Small intestine (tissue), 16 donors: ENCODE measurements at places on chromosomes 16 and 17.

GRCh38 chr16:89641458-89642119 is 15.9 kb downstream of the CHMP1A start:
- H3K27ac ChIP-seq, result no peak overlapping the region
- peaks cover 18% of the 10 kb centered on the region for H3K36me3 ChIP-seq
- H3K4me3 ChIP-seq, result no peak overlapping the region
- H3K4me1 ChIP-seq, result peaks cover 3% of the 10 kb centered on the region
- no peaks in the 10 kb centered on the region for H3K27me3 ChIP-seq

DNA sequence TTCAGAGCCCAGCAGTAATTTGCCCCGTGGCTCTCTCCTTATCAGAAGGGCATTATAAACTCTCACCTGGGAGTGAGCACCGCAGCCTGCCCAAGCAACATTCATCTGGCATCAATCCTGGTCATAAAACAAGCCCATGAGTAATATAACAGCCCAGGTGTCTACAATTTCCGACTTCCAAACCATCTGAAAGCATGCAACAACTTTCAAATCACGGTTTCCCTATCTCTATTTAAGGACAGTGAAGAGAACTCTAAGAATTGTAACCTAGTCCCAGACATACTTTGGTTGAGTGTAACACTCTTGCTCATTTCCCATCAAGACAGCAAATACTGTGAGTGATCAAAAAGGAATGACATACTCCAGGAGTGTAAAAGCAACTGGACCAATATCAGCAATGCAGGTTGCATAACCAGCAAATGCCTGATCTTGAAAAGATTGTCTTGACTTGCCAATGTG is 487.4 kb upstream of the SOX9 start:
- H3K4me3 ChIP-seq, result no peak overlapping the region
- peaks cover 6% of the 10 kb centered on the region for H3K4me1 ChIP-seq
- no peaks in the 10 kb centered on the region for H3K27me3 ChIP-seq

- H3K27me3 ChIP-seq, result no peaks in the 10 kb centered on the region
- no peaks in the 10 kb centered on the region for H3K36me3 ChIP-seq
- H3K4me3 ChIP-seq, result no peak overlapping the region
- DNase-seq, result no peak
- H3K27ac ChIP-seq, result no peak overlapping the region
- H3K4me1 ChIP-seq, result peaks cover 5% of the 10 kb centered on the region
Measured at GRCh38 chr17:38970804-38971203, 3.6 kb upstream of the FBXO47 start.

DNA sequence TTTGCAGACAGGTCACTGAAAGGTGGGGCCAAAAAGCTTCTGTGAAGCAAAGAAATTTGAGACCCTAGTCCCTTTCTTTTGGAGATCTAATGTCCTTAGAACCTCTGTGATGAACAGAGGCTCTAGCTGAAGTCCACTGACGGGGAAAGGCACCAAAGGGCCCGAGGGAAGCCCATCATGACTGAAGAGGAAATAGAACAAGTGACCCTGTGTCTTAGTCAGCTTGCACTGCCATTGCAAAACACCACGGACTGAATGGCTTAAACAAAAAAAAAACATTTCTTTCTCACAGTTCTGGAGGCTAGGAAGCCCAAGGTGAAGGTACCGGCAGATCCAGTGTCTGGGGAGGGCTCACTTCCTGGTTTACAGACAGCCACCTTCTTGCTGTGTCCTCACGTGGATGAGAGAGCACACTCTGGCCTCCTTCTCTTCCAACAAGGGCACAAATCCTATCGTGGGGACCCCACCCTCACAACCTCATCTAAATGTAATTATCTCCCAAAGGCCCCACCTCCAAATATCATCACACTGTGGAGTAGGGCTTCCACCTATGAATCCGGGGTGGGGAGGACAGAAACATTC is 24.3 kb upstream of the ASGR2 start:
- H3K27ac ChIP-seq, result no peak overlapping the region
- H3K4me1 ChIP-seq, result peaks cover 8% of the 10 kb centered on the region
- H3K36me3 ChIP-seq, result no peaks in the 10 kb centered on the region
- H3K27me3 ChIP-seq, result no peaks in the 10 kb centered on the region
- H3K4me3 ChIP-seq, result no peak overlapping the region

DNA sequence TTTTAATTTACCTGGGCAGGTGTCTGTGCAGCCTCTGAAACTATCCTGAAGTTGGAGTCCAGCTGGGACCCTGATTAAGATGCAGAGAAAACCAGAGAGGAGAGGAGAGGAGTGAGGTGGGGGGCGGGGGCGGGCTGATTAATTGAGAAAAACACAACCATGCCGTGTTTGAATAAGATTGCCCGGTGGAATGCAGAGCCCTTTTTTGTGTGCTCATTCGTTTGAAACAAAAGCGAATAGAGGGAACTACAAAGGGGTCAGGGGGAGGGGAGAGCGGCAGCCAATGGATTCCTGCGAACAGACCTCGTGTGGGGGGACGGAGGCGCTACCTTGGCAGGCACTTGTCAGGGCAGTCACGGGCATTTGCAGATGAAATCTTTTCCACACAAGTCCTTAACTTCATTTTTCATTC is 355.8 kb downstream of the SOX9 start:
- peaks cover 19% of the 10 kb centered on the region for H3K4me1 ChIP-seq
- no peak overlapping the region for H3K4me3 ChIP-seq

- H3K4me1 ChIP-seq, result peaks cover 3% of the 10 kb centered on the region
- no peaks in the 10 kb centered on the region for H3K36me3 ChIP-seq
- H3K4me3 ChIP-seq, result no peak overlapping the region
- no peak overlapping the region for H3K27ac ChIP-seq
Measured at GRCh38 chr17:27834571-27834970, 34.2 kb upstream of the NOS2 start.

DNA sequence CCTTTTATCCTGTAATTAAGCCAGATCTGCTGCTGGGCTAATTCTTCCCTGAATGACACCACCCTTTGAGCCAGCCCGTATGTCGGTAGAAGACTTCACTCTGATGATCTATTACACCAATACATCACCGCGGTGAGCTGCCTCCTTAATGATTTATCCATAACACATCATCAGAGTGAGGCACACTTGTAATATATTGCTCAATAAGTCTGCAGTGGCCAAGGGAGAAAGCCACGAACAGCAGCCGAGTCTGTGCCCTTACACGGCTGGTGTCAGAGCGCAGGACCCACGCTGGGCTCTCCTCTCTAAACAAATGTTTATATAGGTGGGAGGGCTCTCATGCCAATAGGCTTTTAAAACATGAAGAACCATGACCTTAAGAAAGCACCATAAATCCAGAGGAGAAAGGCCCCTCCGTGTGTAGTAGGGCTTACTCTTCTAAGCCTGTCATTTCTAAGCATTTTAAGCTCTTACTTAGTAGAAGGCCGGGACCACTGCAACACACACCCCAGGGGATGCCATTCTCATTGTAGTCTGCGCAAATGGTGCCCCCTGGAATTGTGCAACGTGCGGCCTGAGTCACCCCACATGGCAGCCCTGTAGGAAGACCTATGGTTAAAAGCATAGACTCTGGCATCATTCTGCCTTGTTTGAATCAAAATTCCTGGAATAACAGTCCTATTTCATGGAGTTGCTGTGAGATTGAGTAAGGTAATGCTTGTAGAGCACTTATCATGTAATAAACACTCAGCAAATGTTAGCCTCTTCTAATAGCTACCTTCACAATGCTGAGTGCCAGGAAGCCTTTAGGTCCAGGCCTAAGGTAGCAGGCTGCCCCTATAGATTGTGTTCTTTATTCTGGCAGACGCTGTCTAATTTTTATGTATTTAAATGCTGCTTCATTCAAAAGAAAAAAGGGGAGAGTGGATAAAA is 26.1 kb downstream of the MRPS23 start:
- no peak for DNase-seq
- no peaks in the 10 kb centered on the region for H3K4me1 ChIP-seq
- no peaks in the 10 kb centered on the region for H3K36me3 ChIP-seq
- no peaks in the 10 kb centered on the region for H3K27me3 ChIP-seq
- H3K4me3 ChIP-seq, result no peak overlapping the region

GRCh38 chr17:354651-355556 is 2.3 kb upstream of the RPH3AL start:
- H3K36me3 ChIP-seq, result no peaks in the 10 kb centered on the region
- H3K27ac ChIP-seq, result no peak overlapping the region
- H3K27me3 ChIP-seq, result no peaks in the 10 kb centered on the region
- H3K4me1 ChIP-seq, result peaks cover 56% of the 10 kb centered on the region
- H3K4me3 ChIP-seq, result no peak overlapping the region

DNA sequence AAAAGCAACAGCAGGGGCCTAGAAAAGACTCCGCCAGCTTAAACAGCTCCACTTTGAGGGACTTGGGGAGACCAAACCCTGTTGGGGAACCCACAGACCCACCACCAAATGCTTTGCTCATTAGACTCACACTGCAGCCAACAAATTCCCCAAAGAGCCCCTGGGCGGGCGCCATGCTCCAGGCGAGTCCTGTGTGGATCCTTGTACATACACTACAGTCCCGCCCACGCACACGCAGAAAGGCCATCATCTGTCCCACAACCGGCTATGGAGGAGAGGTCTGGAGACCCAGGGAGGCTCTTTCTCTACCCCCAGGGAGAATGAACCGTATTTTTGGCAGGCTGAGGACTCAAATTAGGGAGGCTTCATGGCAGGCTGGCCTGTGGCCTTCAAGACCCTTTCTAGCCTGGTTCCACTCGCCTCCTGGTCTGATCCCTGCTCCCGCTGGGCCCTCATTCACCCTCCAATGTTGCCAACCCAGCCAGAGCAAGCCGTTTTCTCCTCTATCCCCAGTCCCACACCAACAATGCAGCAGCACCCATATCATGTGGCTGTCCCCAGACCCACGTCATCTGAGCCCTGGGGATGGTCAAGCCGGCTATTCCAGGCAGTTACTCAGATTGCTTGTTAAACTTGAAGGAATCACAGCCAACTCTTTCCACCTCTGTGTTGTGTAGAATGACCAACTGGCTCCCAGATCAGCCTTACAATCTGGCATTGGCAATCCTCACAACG is 27.2 kb downstream of the ZNF423 start:
- H3K27me3 ChIP-seq, result no peaks in the 10 kb centered on the region
- H3K27ac ChIP-seq, result peak overlapping the region; percentile 22
- no peak for DNase-seq
- H3K4me1 ChIP-seq, result peaks cover 11% of the 10 kb centered on the region

DNA sequence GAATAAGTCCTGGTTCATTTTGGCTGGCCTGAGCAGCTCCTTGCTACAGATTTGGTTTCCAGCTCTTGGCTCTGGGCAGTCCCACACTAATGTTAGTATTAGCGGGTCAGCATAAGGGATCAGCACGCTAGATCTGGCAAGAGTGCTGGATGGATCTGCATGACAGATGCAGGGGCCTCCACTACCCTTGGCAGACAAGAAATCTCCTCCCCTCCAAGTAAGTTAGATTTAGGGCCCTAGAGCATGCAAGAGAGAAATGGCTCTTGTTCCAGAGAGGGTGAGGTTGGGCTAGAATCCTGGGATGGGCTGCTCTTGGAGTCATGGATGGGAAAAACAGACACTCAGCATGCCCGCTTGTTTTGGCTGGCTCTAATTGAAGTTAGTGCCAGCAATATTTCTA is 414.3 kb downstream of the RBFOX1 start:
- no peaks in the 10 kb centered on the region for H3K27me3 ChIP-seq
- DNase-seq, result no peak
- H3K4me3 ChIP-seq, result no peak overlapping the region
